Ascending aorta (tissue), 2 donors: ENCODE measurements at places on chromosomes 2 and 18. TPM values are rescaled to one million over a fixed set of nuclear protein-coding genes. Genes with fewer than 3 reads are reported as not detected.

DNA sequence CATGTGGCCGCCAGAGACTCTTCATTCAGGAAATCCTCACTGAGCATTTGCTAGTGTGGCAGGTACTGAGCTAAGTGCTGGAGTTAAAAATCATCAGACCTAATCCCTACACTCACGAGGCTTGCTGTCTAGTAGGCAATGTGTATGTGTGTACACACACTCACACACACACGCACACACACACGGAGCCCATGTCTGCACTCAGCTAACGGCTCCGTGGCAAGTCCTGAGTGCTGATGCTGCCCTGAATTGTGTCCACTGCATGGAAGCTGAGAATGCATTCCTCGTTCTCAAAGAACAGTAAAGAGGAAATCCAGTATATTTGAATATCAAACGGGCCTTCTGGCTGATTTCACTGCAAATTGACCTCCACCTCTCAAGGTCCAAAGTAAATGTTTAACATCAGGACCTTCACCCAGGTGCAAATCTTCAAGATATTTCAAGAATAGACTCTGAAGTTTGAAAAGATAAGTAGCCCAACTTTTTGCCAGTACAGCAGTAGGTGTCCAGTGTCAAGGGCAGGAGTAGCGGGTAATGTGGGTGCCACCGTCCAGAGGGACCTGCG is 136.1 kb upstream of the TTC39C start:
- DNase-seq, result no peak

Gene FEV
- not detected for total RNA-seq

Gene POTEJ
- total RNA-seq, result not detected

DNA sequence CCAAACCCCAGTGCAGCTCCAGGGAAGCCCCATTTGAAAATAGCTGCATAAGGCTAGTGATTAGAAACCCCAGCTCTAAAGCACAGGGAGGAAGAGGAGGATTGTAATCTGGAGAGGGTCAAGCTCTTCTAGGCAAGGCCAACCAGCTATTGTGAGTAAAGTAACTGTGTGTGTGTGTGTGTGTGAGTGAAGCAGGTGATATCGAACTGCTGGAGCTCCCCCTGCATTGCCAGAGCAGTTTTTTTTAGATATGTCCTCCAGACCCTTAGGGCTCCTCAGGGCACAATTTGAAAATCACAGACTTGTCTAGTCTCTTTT is 177.4 kb upstream of the NABP1 start:
- DNase-seq, result no peak
